ENCODE measurements at places on chromosomes 2 and 18.

DNA sequence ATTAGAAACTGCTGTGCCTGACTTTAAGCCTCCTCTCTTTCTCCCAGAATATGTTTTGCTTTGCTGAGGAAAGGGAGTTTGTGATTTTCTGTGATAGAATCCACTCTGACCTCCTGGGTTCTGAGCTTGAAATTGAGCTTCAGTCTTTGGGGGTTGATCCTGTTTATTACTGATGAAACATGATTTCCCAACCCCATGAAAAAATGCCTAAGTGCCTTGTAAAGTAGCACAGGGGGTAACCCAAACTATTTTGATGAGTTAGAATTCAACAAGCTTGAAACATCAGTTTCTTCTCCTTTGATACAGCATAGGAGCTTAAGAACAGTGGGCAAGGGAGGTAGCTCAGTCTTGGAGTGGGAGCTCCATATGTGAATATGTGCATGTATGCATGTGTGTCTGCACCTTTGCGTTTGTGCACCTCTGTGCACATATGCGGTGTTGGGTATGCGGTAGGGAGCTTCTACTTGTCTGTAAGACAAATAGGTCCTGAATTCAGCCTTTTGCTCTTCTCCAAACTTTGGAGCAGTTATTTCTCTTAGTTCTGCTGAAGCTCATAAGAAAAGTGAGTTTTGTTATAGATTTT lies 364.6 kb downstream of the OSR1 start:
- DNase-seq = no peak

GRCh38 chr2:189008555-189009262 lies 34.5 kb downstream of the COL3A1 start:
- DNase-seq = peak; percentile 70

DNA sequence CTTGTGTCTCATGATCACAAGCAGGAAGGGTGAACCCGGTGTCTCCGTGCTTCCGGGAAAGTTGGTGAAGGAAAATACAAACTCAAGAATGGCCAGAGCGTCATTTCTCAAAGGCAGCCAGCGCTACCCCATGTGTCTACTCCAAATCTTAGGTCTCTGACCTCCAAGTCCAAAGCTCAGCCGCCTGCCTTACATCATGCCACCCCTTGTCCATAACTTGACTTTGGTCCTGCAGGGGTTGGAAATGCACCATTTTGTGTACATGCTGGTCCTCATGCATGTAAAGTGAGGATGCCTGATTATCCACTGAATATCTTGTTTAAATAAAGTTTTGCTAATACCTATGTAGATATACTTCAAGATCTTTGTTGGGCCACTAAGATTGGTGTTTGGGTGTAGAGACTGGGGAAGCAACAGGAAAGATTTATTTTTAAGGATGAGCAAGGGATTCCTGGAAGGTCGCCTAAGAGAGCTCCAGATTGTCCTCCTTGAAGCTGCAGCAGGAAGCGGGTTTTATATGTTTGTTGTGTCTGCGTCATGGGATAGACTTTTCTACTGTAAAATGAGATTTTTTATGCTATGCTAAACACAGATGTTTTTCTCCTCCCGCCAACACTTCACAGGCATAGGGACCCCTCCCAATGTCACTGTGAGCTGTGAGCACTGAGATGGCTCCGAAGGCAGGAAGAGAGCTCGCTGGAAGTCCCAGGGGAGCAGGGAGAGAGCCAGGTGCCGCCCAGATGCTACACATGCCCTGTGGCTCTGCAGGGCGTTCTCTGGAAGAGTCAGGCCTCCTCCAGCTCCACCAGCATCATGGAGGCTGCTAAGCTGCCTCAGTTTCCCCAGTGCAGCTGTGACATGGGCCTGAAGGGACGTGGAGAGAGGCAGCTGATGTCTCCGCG lies 176.2 kb upstream of the HDAC4 start:
- no peak for DNase-seq

DNA sequence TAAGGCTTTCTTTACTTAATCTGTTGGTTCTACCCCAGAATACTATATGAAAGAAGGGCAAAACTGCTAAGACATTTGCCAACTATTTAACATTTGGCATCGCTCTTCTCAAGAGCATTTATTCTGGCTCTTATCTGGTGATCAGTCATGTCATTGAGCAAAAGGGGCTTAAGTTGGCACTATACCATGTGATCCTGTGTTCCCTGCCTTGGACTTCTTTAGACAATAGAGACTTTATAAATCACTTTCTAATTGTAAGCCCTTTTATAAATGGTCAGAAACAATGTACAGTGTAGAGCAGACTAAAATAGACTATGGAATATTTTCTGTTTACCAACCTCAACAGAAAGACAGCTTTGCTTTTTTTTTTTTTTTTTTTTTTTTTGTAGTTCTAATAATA lies 52.1 kb downstream of the GTF3C3 start:
- DNase-seq = no peak

- no peak for DNase-seq
These were observed 26.9 kb downstream of the ACADL start for GRCh38 chr2:210198326-210198725.

DNA sequence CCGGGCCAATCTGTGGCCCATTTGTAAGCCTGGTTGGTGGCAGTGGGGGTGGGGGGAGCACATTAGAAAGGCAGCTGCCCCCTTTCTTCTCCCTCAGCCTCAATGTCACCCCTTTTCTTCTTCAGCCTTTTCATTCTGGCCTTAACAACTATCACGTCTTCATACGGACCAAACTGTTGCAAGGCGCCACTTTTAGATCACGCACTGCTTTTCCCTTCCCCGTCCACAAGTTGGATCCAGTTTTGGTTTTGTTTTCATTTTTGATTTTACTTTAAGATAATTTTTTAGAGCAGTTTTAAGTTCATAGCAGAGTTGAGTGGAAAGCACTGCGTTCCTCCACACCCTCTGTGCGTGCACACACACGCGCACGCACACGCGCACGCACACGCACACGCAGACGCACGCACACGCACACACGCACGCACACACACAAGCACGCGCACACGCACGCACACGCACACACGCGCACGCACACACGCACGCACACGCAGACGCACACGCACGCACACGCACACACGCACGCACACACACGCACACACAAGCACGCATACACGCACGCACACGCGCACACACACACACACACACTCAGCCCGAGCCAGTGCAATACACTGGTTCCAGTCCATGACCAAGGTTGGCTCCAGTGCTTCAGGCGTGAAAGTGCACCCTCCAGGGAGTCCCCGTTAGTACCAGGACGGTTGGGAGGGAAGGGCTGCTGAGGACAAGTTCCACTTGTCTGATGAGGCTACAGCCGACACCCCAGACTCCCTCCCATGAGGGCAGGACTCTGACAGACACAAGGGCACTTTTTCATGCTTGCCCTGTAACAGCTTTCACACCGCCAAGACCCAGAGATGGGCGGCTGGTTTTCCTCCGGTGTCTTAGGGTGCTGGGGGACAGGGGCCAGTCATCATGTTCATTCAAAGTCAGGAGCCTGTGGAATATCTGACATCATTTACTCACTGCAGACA lies 22.4 kb downstream of the FBLN7 start:
- DNase-seq = peak; percentile 61

GRCh38 chr2:64793701-64794100 lies 140.0 kb upstream of the SERTAD2 start:
- DNase-seq = no peak

DNA sequence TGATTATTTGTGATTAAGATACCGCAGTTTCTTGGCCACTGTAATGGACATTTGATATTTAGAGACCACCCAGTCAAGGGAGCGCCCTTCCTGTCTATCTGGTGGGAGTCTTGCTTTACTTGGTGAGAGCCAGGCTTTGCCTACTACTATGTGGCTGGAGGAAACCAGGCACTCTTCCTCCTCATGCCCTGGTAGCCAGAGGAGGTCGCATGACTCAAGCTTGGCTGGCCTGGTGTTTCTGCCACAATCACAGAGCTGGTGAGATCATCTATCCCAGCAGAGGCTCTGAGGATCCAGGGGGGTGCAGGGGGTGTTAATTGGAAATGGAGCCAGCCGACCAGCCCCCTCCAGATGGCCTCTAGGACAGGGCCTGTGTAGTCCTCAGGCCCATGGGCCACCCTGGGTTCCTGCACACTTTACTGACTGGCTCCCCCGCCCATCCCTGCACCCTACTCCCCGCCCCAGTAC lies 46.8 kb upstream of the BIN1 start:
- no peak for DNase-seq

- no peak for DNase-seq
These were observed 405.5 kb upstream of the VWC2L start for GRCh38 chr2:214005337-214005736.
